Gastrocnemius medialis (tissue), 4 donors: ENCODE measurements at places on chromosomes 11 and 22. TPM values are rescaled to one million over a fixed set of nuclear protein-coding genes. Genes with fewer than 3 reads are reported as not detected.
A peak's percentile ranks its signal among the peaks of the same experiment; 100 is the strongest.

DNA sequence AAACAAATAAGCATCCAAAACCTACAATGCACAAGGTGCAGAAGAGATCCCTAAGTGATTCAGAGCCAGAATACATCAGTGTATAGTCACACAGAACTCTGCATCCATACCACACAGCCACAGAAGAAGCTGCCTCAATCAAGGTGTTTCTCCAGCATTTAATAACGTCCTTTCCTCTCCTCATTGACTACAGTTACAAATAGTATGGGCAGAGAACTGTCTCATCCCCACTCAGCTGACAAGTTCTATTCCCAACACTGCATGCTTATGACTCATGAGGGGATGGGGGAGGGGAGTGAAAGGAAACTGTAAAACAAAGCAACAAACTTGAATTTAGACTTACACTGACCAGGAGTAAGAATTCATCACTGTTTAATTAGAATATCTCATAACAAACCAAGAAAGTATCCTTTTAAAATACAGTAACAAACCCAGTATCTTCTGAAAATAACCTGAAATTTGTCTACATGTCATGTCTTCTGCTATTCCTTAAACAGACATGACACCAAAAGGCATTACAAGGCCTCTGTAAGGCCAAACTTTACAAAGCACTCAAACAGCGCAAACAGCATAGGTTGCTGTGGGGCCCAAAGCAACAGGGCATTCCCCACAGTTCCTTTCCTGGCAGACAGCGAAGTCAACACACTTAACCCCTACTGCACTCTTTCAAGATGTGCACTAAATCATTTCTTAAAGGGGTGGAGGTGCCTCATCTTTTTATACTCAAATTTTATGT is 29.3 kb downstream of the CELF1 start:
- H3K27me3 ChIP-seq: no peaks in the 10 kb centered on the region
- DNase-seq: peak; percentile 68
- H3K4me1 ChIP-seq: peaks cover 95% of the 10 kb centered on the region
- no peaks in the 10 kb centered on the region for H3K36me3 ChIP-seq

GRCh38 chr22:27008454-27008853 is 351.1 kb downstream of the MIAT start:
- H3K27me3 ChIP-seq: peaks cover 12% of the 10 kb centered on the region
- no peak for DNase-seq
- no peak overlapping the region for H3K4me3 ChIP-seq
- H3K36me3 ChIP-seq: no peaks in the 10 kb centered on the region

- H3K36me3 ChIP-seq: no peaks in the 10 kb centered on the region
- H3K27ac ChIP-seq: no peak overlapping the region
- no peak for DNase-seq
- H3K4me1 ChIP-seq: no peaks in the 10 kb centered on the region
- no peak overlapping the region for H3K4me3 ChIP-seq
Measured at GRCh38 chr11:37456746-37457145, 858.7 kb upstream of the RAG2 start.

DNA sequence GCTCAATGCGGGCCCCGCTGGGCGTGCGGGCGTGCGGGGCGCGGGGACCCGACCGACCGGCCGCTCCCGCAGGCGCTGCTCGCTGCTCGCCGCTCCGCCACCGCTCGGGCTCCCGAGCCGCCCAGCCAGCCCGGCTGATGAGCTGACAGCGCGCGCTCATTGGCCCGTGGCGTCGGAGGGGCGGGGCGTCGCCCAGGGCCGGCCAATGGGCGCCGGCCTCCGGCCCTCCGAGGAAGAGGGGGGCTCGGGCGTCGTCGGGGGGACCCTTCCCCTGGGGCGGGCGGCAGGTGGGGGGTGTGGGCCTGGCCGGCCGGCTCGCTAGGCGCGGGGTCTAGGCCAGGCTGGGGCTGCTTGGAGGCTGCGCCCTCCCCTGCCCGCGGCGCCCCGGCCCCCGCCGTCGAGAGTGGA is at the start of gene SCUBE1:
Gene SCUBE1 (minus strand): TSS at position 111 of the 408 bp plus-strand sequence. CDS start 111 bp downstream, outside the sequence.
- no peak within 1 kb of the TSS for H3K4me3 ChIP-seq
- H3K27ac ChIP-seq: no peak within 1 kb of the TSS
- H3K27me3 ChIP-seq: peaks cover 57% of the 10 kb centered on the region
- no peaks in the 10 kb centered on the region for H3K4me1 ChIP-seq
- H3K36me3 ChIP-seq: no peaks in the 10 kb centered on the region
- DNase-seq: no peak

DNA sequence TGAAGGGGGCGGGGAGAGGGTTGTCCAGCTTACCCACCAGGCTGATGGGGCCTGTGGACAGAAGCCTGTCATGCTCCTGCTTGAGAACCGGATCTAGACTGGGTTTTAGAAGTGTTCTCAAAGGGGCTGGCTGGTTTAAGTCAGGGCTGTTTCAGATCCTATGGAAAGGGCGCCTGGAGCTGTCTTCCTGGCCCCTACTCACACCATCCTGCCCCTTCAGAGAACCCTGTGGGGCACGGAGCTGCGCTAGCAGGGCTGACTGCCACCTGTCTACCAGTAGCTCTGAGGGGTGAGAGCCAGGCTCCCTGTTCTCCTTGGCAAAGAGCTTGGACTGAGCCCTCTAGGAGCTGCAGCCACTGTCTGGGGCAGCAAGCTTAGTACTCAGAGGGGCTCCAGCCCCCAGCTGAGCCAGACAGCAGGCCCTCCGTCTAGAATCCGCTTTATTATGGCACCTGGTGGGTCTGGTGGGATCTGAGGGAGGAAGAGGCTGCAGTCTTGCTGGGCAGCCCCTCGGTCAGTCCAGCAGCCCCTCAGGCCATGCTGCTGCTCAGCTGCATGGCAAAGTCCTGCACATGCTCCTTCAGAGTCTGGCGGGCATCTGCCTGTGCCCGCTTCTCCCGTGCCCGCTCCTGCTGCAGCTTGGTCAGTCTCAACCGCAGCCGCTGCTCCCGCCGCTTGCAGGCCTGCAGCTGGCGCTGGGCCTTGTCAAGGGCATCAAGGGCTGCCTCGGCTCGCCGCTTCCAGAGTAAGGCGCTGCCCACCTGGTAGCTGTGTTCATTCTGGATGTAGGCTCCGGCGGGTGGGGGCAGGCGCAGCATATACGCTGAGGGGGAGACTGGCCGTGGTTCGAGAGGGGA is 2.3 kb downstream of the THAP7 start:
- no peak overlapping the region for H3K27ac ChIP-seq
- H3K4me3 ChIP-seq: peak overlapping the region; percentile 72
- peaks cover 38% of the 10 kb centered on the region for H3K36me3 ChIP-seq
- peaks cover 26% of the 10 kb centered on the region for H3K4me1 ChIP-seq
- H3K27me3 ChIP-seq: no peaks in the 10 kb centered on the region

DNA sequence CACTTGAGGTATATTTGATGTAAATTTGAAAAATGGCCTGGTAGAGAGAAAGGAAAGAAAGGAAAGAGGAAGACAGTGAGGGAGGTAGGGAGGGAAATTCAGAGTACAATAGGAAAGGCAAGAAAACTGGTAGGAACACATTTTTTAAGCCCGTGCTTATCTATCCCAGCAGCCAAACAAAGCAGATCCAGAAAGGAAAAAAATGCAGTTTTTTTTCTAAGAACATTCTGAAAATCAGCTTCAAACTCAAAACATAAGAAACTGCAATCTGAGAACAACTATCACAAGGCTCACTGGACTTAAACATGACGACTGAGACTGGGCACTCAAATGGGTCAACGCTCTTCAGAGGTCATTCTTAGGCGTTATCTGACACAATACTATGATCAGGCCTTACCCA is 408.3 kb upstream of the DDI1 start:
- H3K36me3 ChIP-seq: no peaks in the 10 kb centered on the region
- no peaks in the 10 kb centered on the region for H3K27me3 ChIP-seq
- H3K4me3 ChIP-seq: no peak overlapping the region
- no peak overlapping the region for H3K27ac ChIP-seq
- DNase-seq: no peak

DNA sequence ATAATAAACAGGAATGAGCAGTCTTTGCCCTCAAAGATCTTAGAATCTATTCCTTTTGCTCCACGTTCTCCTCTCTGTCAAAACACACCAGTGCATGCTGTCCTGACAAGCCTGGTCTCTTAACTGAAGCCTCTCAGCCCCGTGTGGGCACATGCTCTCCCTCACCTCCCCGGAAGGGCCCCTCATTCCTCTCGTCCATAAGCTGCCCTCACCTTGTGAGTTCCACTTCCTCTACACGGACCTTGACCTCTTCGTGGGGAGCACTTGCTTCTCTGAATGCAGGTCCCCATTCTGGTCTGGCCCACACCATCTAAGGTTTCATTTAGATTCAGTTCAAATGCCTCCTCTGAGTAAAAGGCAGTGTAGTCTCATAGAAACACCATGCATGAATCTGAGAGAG is 412.3 kb upstream of the SYN3 start:
- H3K27ac ChIP-seq: no peak overlapping the region
- no peak overlapping the region for H3K4me3 ChIP-seq
- DNase-seq: no peak

GRCh38 chr22:38114484-38115398 is 4.3 kb upstream of the BAIAP2L2 start:
- H3K27ac ChIP-seq: no peak overlapping the region
- no peak overlapping the region for H3K4me3 ChIP-seq
- H3K36me3 ChIP-seq: peaks cover 3% of the 10 kb centered on the region

GRCh38 chr11:97883086-97883485 is 1137.7 kb upstream of the CNTN5 start:
- no peaks in the 10 kb centered on the region for H3K36me3 ChIP-seq
- H3K4me1 ChIP-seq: no peaks in the 10 kb centered on the region
- H3K27ac ChIP-seq: no peak overlapping the region
- H3K4me3 ChIP-seq: no peak overlapping the region

DNA sequence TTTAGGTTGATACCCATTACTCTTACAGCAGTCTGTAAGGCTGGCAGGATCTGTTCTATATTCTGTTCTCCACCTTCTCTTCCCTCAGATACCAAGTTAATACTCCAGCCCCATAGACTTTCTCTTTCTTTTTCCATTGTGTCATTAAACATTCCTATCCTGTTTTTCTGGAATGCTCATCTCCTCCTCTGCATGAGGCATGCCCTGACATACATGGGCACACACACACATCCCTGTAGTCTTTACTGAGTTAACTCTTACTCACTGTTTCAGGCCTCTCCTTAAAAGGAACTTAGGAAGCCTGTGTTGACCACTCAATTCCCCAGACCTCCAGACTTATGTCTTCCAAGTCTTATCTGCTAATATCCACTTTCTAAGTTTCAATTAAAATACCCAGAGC is 476.8 kb downstream of the METTL15 start:
- no peaks in the 10 kb centered on the region for H3K4me1 ChIP-seq
- H3K27ac ChIP-seq: no peak overlapping the region
- no peak overlapping the region for H3K4me3 ChIP-seq
- H3K27me3 ChIP-seq: no peaks in the 10 kb centered on the region

- H3K27me3 ChIP-seq: no peaks in the 10 kb centered on the region
- H3K36me3 ChIP-seq: no peaks in the 10 kb centered on the region
- no peak for DNase-seq
- no peak overlapping the region for H3K27ac ChIP-seq
- no peak overlapping the region for H3K4me3 ChIP-seq
Measured at GRCh38 chr11:64146036-64146955, 19.6 kb downstream of the MACROD1 start.

DNA sequence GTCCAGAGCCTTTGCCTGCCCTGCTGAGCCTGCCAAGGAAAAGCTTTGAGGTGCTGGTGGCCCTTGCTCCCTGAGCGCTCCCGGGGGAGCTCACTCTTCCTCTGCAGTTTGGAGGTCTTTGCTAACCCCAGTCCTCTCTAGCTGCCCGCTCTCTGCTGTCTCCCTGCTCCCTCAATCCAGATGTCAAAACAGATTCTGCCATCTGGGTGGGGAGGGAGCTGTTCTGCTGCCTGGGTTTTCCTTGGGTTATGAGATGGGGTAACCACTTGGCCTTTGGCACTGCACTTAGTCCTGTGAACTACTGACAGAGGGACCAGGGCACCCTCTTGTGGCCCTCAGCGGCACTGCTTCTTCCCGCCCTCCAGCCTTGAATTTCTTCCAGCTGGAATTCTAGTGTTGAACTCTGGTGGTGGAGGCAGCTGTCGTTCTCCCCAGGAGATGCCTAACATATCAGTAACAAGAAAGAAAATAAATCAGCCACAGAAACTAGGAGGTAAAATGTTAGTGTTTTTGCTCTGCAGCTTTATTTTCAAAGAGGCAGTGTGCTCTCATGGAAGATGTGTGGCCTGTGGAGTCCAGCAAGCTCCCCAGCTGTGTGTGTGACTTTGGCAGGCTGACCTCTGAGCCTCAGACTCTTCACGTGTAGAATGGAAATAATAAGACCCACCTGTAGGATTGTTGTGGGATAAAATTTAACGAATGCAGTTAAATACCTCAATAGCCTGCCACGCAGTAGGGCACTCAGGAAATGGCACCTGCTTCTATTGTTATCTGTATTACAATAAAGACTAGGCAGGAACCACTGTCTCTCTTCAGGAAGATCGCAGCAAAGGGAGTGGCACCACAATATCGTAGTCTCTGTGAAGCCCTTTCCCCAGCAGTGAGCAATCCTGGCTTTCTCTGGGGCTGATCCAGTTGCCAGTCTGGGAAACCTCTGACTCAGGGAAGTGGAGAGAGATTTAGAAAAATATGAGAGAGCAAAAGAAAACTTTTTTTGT is 23.4 kb downstream of the ARFGAP2 start:
- no peak overlapping the region for H3K27ac ChIP-seq
- H3K27me3 ChIP-seq: no peaks in the 10 kb centered on the region
- peaks cover 23% of the 10 kb centered on the region for H3K4me1 ChIP-seq
- no peaks in the 10 kb centered on the region for H3K36me3 ChIP-seq

GRCh38 chr11:19432370-19433061 is 191.8 kb upstream of the E2F8 start:
- H3K27me3 ChIP-seq: no peaks in the 10 kb centered on the region
- no peak overlapping the region for H3K27ac ChIP-seq
- DNase-seq: no peak
- no peaks in the 10 kb centered on the region for H3K36me3 ChIP-seq
- H3K4me1 ChIP-seq: no peaks in the 10 kb centered on the region

GRCh38 chr11:107157146-107157808 is 139.0 kb upstream of the GUCY1A2 start:
- DNase-seq: no peak
- H3K27me3 ChIP-seq: no peaks in the 10 kb centered on the region
- no peak overlapping the region for H3K27ac ChIP-seq
- no peaks in the 10 kb centered on the region for H3K4me1 ChIP-seq
- H3K4me3 ChIP-seq: no peak overlapping the region

The MPZL3 gene
- 0.10 TPM for total RNA-seq

The LGR4 gene
- 10.1 TPM for total RNA-seq

The MMP1 gene
- total RNA-seq: not detected

The POU2AF2 gene
- not detected for total RNA-seq

The AAMDC gene
- total RNA-seq: 70.3 TPM

The TEX54 gene
- total RNA-seq: not detected

The YPEL1 gene
- 23.6 TPM for total RNA-seq

The ZC3H7B gene
- total RNA-seq: 19.2 TPM
